Activated T-helper 1 cell treated with anti-CD3 and anti-CD28 coated beads, Interleukin-12 subunit alpha, Interleukin-12 subunit beta, Interleukin-2, Interleukin-4 antibody, amounts not matched to agents 30 ng/mL and 10 ng/mL and 1 ng/mL, durations not matched to agents 14 hours and 24 hours and 36 hours (primary cell): ENCODE measurements at places on chromosomes 5 and 9.

DNA sequence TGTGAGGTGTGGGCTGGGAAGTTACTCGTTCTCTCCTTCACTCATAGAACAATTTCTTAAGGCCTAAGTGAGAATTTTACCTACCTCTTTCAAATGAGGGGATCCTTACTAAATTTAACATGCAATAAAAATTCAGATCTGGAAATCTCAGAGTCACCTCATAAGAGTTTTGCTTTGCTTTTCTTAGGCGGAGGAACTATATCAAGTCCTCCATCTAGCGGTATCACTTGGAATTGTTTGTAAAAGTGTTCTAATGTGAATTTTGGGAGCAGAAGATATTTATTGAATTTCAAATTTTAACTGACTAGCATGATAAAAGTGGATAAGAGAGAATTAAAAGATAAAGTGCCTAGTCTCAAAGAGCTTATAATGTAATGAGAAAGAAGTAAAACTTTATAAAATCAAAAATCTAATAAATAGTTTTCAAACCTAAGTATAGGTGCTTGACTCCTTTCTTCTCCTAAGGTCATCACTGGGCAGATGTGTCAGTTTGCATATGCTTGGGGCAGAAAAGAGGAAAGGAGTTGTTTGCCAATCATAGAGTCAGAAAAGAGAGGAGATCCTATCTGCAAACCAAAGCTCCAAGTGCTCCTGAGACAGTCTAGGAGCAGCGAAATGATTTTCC lies 145.7 kb upstream of the DAB2 start:
- no peak for DNase-seq

- no peak for DNase-seq
Measured at GRCh38 chr5:79516986-79517385, 3.1 kb upstream of the HOMER1 start.

- DNase-seq: no peak
Measured at GRCh38 chr9:121572581-121572980, 72.9 kb upstream of the GGTA1 start.

DNA sequence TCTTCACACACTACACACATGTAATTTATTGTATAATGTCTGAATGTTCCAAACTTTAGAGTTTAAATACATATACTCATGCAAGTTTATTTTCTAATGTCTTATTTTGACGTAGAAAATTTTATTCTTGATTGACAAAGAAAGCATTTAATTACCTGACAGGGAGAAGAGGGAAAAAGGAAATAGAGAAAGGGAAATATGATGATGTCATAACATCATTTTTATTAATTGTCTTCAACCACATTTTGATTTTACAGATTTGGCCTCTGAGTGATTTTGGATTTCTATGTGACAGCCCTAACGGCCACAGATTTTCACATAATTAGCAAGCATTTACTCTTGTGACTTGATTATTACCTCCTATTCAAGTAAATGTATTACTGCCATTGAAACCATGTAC lies 106.1 kb upstream of the FSTL4 start:
- DNase-seq: no peak

DNA sequence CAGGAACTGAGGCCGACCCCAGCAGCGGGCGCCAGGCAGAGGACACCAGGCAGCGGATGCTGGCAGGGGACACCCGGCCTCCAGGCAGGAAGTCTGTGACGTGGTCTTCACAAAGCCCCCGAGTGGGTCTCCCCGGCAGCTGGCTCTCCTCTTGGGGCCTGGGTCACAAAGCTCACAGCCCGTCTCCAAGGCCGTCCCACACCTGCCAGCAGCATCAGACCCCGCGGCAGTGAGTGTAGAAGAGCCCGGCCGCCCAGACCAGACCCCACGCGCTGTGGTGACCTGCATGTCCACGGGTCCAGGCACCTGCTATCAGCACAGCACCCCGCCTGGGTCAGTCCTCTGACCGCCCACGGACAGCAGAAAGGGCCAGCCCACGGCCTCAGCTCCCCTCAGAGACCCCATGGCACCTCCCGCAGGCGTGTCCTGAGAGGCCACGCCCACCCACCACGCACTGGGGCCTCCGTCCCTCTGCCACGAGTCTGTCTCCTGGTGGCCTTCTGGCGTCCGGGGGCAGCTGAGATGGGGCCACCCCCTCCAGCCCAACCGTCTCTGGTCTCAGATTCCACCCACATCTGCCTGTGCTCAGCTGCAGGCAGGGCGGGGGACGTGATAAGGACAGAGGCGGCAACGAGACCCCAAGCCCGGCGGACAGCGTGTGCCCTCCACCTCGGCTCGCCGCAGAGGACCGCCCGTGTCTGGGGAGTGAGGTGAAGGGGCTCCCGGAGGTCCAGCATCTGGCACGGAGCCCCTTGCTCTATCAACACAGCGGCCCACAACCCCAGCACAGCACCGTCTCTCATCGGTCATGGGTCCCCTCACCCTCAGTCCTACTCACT lies 34.2 kb downstream of the EXD3 start:
- no peak for DNase-seq

GRCh38 chr9:3507395-3508077 lies 18.3 kb downstream of the RFX3 start:
- DNase-seq: no peak

GRCh38 chr9:133104718-133105460 lies 16.2 kb downstream of the RALGDS start:
- DNase-seq: no peak

DNA sequence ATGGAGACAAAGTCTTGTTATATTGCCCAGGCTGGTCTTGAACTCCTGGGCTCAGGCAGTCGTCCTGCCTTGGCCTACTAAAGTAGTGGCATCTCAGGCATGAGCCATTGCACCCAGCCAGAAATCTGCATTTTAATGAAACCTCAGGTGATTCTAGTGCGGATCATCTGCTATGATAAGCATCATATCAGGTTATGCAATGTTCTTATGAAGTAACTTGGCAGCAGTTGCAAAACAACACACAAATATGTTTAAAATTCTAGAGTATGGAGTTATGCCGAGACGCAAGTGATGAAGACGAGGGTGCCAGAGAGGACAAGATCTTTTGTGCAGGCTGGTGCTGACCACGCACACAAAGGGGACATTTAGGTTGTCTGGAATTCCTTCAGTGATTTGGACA lies 153.2 kb upstream of the MEF2C start:
- DNase-seq: no peak

GRCh38 chr5:54804521-54804920 lies 180.9 kb downstream of the ESM1 start:
- DNase-seq: no peak

- DNase-seq: no peak
Measured at GRCh38 chr9:72013292-72013760, 47.1 kb downstream of the C9orf57 start.

- DNase-seq: no peak
Measured at GRCh38 chr5:167296661-167297060, 994.8 kb upstream of the WWC1 start.

- DNase-seq: no peak
Measured at GRCh38 chr5:78993165-78993564, 8.1 kb upstream of the ARSB start.

DNA sequence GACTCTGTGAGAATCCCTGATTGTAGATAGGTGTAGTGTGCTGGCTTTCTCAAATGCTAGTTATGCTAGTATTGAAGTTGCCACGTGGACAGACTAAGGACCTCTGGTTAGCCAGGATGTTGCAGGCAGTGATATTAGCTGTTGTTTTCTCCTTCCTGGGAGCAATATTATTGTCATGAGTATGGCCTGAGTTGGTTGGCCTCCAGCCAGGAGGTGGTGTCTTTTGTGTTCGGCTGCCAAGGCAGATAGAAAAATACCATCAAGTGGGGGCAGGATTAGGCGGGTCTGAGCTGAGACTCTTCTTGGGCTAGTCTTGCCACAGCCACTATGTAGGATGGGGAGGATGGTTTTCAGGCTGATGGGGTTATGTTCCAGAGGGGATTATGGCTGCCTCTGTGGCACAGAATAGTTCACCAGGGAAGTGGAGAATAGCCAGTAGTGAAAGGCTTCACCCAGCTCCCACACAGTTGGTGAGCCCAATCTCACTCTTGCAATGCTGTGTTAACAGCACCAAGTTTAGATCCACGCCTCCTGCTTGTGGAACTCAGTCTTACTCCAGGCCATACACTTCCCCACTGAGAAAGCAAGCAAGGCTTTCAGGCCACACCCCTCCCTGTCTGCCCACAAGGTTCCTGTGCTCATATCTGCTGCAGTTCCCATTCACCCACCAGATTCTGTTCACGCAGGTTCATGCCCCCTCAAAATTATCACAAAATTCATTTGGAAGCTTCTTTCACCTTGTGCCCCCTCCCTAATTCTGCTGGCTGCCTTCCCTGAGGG lies 31.2 kb downstream of the GHR start:
- DNase-seq: no peak

GRCh38 chr9:98364086-98364485 lies 108.6 kb upstream of the TBC1D2 start:
- DNase-seq: no peak

DNA sequence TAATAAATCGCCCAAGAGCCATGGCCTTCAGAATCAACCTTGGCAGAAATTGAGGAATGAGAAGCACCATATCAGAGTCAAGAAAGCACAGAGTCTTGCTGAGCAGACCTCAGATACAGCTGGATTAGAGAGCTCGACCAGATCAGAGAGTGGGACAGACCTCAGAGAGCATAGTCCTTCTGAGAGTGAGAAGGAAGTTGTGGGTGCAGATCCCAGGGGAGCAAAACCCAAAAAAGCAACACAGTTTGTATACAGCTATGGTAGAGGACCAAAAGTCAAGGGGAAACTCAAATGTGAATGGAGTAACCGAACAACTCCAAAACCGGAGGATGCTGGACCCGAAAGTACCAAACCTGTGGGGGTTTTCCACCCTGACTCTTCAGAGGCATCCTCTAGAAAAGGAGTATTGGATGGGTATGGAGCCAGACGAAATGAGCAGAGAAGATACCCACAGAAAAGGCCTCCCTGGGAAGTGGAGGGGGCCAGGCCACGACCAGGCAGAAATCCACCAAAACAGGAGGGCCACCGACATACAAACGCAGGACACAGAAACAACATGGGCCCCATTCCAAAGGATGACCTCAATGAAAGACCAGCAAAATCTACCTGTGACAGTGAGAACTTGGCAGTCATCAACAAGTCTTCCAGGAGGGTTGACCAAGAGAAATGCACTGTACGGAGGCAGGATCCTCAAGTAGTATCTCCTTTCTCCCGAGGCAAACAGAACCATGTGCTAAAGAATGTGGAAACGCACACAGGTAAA lies 4.5 kb downstream of the NFX1 start:
- no peak for DNase-seq

GRCh38 chr5:35158204-35158603 lies 72.1 kb downstream of the PRLR start:
- no peak for DNase-seq

GRCh38 chr5:125492977-125493376 lies 746.5 kb upstream of the ZNF608 start:
- DNase-seq: no peak

DNA sequence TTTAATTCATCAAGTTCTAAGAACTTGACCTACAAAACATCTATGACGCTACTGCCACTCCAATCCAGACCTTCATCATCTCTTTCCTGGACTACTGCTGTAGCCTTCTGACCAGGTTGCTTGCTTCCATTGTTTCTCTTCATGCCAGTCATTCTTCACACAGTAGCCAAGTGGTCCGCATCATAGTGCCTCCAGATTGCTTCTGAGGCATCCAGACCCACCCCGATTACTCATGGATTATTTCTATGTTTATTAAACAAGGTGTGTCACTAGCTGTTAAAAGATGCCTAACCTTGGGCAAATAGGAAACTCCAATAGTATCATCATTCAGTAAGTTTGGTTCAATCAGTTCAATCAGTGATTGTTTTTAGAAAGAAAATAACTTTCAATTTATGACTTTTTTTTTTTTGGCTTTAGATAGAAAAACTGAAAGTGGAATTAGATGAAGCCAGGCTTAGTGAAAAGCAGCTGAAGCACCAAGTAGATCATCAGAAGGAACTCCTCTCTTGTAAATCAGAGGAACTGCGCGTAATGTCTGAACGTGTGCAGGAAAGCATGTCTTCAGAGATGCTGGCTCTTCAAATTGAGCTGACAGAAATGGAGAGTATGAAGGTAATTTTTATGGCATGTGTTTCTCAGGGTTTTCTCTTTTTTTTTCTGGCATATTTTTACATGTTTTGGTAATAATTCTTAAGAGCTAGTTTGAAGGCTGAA lies 9.5 kb downstream of the SPDL1 start:
- DNase-seq: no peak
